ENCODE measurements at places on chromosomes 4 and X. TPM values are rescaled to one million over a fixed set of nuclear protein-coding genes. Genes with fewer than 3 reads are reported as not detected.

AWAT2 gene
- not detected for total RNA-seq

RAB33A gene
- 4.3 TPM for total RNA-seq

SULT1B1 gene
- 0.34 TPM for total RNA-seq

GPR173 gene
- 29.0 TPM for total RNA-seq

RTL5 gene
- total RNA-seq: 36.1 TPM

- no peak for DNase-seq
These were observed 11.4 kb upstream of the S100G start for GRCh38 chrX:16638533-16638932.

DNA sequence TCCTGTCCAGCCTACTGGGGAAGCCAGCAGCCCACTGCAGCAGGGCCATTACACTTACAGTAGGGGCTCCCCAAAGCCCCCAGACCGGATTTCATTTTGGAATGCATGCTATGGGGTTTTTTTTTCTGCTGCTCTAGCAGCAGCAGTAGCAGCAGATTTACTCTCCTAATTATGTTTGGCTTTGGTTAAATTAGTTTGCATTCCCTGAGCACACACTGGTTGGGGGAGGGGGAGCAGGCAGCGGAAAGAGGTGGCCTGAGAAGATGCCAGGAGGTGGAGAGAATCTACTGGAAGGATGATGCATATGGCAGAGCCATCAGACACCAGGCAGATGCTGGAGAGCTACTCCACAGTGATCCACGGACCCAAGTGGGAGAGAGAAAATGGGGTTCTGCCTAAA lies 109.6 kb downstream of the LDB2 start:
- DNase-seq: no peak

DNA sequence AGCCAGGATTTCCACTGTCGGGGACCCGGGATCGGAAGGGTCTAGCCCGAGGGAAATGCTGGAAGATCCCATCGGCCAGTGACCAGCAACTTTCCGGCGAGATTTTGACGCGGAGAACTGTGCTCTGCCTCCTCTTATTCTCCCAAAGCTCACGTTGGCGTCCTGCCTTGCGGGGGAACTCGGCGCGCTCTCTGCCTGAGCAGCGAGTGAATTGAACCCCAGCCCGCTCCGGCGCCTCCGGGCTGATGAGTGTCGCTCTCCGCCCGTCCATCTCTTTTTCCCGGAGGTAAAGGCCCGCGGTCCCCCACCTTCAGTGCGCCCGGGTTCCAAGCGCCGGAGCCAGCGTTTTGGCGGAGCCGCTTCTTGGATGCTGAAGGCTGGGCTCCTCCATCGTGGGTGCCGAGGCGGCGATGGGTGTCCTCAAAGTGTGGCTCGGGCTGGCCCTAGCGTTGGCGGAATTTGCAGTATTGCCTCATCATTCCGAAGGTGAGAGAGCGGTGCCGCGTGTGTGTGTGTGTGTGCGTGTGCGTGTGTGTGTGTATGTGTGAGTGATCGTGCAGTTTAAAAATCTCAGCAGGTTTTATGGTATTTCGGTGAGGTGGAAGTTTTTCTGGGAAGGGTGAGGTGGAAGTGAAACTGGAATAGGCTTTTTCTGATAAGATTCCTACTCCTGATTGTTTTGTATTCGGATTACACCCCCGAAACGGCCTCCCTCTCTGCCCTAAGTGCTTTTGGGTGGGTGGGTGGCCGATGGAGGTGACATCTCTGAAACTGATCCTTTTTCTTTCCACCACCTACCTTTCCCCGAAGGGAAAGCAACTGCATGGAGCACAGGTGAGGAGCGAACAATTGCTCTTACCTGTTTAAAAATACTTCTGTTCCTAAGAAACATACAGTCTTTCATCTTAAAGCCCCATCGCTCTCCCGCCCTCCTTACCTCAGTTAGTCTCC lies 752 bp downstream of the FRAS1 start:
- DNase-seq: peak; percentile 66

- no peak for DNase-seq
These were observed 455.7 kb downstream of the BCOR start for GRCh38 chrX:39642071-39642470.

GRCh38 chr4:188305690-188306089 lies 166.4 kb downstream of the TRIML1 start:
- DNase-seq: no peak

DNA sequence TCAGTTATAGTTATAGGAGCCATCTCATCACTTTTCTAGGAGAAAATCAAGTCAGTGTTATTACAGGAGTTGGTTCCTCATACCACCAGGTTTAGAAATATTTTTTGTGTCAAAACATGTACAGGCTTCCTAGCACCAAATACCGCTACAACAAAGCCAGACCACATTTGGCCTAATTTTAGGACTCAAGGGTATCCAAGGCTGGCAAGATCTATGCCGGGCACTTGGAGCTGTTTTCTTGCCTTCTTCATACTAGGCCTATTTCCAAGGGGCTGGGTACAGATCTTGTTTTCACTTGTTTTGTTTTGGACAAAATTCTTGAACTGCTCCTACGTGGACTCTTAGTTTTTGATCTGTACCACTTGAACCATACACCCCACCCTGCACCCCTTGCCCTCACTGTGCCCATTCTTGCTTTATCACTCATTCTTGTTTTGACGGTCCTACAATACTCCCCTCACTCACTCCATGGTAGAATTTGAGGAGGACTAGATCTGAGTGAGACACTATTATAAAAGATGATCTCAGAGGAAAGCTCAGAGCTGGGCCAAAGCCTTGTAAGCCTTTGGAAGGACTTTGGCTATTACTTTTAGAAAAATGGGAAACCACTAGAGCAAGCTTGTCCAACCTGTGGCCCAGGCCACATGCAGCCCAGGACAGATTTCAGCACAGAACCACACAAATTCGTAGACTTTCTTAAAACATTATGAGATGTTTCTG lies 17.7 kb upstream of the TMEM144 start:
- no peak for DNase-seq

- DNase-seq: no peak
These were observed 25.5 kb upstream of the USO1 start for GRCh38 chr4:75698963-75699228.

DNA sequence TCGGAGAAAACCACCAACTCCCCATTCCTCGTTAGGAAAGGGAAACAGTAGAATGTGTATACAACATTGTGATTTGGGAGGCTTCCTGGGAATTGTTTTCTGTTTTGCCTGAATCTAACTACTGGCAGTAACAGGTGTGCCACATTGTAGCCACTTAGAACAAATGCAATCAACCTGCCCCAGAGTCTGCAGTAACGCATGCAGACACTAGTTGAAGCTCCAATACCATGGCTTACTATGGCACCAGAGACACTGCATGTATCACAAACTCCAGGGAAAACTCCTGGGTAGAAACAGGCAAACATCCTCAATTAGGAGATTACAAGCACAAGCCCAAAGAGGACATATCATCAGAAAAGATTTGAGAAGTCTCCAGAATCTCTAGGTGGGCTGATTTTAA lies 154.2 kb upstream of the NEIL3 start:
- DNase-seq: no peak

DNA sequence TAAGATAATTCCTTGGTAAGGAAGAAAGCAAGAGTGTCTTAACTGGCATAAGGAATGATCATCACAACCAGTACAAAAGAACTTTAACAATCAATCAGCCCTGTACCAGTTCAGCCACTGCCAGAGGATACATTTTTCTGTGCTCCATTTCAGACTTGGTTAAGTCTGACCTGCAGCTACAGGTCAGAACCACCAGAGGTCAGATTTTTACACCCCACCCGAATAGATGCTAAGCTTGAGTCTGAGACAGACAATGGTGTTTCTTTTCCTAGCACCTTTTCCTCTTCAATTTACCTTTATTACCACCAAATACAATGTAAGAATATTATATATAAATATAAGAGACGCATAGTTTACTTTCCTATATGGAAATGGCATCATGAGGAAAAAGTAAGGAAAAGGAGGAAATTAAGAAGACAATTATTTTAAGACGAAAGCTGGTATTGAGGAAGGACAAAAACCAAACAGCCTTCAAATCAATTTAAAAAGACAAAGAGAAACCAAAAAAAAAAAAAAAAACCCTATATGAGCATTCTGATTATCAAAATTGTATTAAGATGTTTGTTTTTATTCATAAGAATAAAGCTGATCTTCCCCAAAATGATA lies 215.3 kb upstream of the TTC29 start:
- DNase-seq: no peak

DNA sequence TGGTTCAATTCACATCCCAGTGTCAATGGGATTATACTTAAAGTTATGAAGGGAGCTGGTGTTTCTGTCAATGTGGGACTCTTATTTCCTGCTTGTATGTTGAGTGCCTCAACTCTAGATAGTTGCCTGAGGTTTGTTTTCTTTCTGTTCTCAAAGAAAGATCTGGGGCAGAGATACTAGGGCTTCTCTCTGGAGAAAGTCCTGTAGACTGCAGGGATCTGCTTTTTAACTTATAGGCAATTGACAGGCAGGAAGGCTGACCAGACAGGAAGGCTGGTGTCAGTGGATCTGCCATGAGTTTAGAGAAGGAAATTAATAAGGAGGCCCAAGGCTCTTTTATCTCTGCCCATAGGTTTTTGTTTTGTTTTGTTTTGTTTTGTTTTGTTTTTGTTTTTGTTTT lies 64.0 kb upstream of the PRKX start:
- no peak for DNase-seq

DNA sequence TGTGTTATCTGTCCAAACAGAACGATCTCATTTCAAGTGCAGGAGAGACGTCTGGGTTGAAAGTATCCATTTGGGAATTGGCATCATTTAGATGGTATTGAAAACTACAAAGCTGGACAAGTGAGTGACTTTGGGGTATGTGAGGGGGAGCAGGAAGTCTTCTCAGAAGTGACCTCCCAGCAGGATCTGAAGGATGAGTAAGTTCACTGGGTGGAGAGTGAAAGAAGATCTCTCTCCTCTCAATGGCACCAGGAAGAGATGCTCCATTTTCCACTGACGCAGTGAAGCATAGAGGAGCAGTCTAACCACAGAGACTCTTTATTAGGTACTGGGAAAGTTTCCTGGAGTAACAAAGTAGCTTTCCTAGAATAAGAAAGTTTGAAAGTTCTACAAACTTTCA lies 161.0 kb downstream of the CPE start:
- no peak for DNase-seq

DNA sequence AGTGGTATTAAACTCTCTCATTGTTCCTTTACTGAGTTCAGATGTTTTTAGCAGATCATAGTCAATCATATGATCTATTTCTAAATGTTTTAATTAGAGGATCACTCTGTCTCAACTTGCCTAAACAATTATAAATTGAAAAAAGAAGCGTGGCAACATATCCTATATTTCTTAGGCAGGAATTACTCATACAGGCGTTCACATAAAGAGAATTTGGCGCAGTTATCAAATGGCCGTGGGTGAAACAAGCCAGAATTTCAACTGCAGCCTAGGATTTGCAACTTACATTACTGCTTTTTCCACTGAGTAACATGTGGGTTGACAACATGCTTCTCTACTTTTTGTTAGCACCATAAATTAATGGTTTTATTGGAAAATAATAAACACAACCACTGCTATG lies 141.3 kb downstream of the CPE start:
- DNase-seq: no peak

- no peak for DNase-seq
These were observed 182.1 kb upstream of the SMIM31 start for GRCh38 chr4:164571593-164572390.

DNA sequence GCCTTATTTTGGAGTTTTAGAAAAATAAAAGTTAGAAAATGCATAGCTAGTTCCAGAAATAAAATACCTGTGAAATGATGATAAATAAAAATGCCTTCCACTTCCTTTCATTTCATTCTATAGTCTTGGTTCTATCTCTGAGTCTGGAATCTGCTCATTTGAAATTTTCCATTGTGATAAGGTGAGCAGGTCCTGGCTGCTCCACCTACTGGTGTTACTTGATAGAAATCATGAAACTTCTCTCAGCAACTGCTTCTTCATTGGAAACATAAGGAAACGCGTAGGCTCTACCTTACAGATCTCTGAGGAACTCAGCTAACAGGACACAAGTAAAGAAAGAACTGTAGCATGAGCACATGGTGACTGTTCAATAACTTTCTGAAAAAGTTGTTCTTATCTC lies 141.8 kb downstream of the DCHS2 start:
- no peak for DNase-seq

DNA sequence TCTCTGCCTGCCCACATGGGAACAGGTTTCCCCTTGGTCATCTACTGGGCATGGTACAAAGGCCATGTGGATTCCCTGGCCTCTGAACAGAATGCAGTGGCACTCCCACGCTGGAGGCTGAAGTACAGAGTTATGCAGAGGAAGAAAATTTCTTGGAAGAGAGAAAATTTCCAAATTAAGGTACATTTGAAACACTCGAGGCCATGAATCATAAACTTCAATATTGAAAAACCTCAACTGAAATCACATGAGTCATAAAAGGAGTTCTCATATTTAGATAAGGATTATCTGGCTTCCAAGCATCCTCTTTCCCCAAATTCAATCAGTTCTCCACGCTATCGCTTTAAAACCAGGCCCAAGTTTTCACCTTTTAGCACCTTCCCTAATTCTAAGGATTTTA lies 28.1 kb upstream of the TXK start:
- no peak for DNase-seq

GRCh38 chr4:106495476-106495875 lies 126.9 kb upstream of the GIMD1 start:
- DNase-seq: no peak

DNA sequence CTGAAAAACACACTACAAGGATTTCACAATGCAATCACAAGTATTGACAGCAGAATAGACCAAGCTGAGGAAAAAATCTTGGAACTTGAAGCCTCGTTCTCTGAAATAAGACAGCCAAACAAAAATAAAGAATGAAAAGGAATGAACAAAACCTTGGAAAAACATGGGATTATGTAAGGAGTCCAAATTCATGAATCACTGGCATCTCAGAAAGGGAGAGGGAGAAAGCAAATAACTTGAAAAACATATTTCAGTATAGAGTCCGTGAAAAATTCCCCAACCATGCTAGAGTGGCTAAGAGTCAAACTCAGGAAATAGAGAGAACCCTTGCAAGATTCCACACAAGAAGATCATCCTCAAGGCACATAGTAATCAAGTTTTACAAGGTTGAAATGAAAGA lies 178.5 kb upstream of the CTSO start:
- DNase-seq: no peak

DNA sequence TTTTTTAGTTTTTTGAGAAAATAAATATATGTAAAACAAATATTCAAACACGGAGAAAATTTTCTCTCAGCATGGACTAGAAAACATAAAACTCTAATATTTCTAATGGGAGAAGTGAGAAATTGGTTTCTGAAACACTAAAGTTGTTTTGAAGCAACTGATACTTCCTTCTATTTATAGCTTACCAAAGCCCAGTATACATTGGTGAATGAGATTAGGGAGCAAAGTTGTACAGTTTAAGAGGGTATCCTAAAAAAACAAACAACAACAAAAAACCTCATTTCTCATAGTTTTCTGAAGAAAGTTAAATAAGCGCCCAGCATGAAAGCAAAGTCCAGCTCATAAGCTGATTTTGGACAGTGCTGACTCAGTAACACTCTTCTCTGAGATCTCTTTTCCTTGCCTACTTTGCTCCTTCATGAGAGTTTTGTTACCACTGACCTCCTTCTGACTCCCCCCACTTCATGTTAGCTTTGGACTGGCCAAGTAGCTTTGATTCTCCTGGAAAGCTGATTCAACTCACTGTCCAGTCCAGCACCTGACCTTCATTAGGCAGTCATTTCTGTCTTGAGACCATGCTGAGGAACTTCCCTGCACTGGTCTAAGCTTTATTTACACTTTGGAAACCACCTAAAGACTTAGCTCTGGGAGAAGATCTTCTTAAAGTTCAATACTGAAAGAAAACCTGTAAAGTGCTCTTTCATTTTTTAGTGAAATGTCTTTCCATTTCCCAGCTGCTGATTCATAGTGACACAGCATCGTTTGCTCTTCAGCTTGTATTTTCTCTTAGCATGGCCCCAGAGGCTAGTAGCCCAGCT lies 21.8 kb upstream of the P2RY10 start:
- no peak for DNase-seq

GRCh38 chrX:150574559-150575418 lies 6.4 kb downstream of the MTM1 start:
- no peak for DNase-seq

Data from mesothelial cell of epicardium (in vitro differentiated cells).